ENCODE measurements at places on chromosomes 5 and 9.

GRCh38 chr5:124871303-124871702 is 124.9 kb upstream of the ZNF608 start:
- no peak overlapping the region for H3K4me3 ChIP-seq
- H3K4me1 ChIP-seq: peaks cover 5% of the 10 kb centered on the region
- H3K27ac ChIP-seq: no peak overlapping the region
- H3K36me3 ChIP-seq: no peaks in the 10 kb centered on the region
- DNase-seq: no peak

DNA sequence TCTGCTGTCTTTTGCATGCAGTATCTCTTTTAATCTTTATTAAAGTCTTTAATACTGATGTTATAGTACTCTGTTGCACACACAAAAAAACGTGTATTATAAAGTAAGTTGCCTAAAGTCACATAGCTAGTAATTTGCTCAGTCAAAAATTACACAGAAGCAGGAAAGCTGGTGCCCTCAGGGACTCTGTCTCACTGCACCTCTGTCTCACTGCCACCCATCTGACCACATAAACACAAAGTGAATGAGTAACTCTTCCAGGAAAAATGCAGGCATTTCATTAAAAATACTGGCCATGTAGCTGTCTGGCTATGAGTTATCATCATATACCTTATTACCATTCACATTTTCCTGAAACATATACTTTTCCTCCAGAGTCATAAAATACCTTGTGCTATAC is 591.7 kb downstream of the CSNK1G3 start:
- H3K27ac ChIP-seq: no peak overlapping the region
- no peak overlapping the region for H3K4me3 ChIP-seq
- DNase-seq: no peak

DNA sequence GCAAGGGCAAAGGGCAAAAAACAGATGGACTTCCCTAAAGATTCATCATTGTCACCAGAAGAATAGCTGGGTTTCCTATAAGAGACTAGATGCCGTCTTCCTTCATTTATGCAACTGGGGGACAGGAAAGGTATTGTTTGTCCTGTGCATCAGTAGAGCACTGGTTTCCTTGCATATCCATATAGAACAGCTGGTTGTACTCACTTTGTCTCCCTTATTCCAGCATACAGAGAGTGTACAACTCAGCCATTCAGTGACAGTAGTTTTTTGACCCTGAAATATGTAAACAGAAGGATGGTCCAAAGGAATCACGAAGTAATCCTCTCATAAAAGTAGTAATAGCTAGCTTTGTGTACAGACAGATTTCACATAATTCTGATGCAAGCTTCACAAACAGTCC is 22.5 kb upstream of the MAST4 start:
- peaks cover 38% of the 10 kb centered on the region for H3K27me3 ChIP-seq
- peaks cover 3% of the 10 kb centered on the region for H3K4me1 ChIP-seq
- H3K36me3 ChIP-seq: peaks cover 2% of the 10 kb centered on the region
- H3K27ac ChIP-seq: no peak overlapping the region
- H3K4me3 ChIP-seq: no peak overlapping the region
- no peak for DNase-seq

DNA sequence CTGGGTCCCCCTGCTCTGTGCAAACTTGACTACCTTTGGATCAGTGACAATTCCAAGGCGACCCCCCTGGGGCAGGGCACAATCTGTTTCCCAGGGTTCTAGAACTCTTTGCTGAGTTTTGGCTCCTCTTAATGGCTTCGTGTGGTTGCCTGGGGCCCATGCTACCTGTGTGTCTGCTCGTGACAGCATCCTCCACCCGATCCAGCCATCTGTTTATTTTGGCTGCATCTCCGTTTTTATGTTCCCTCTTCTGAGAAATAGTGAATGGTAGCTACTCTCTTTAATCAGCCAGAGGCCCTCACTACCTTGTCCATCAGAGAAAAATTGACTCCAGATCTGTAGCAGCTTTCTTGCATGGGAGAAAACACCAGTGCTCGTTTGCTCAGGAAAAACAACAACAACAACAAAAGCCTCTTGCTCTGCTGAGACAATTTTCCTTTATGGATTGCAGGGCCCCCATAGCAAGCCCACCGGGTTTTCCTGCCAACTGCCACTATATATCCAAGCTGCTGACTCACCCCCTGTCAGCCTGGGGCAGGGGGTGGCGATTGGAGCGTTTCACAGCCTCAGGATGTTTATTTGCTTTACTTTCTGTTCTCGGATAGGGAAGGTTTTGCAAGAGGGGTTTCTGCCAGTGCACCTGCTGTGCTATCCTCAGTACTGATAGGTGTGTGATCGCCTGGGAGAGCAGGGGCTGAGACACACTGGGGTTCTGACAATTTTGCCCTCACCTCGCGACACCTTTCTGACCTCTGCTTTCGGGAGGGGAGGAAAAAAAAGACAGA is 607.8 kb downstream of the BNC2 start:
- no peaks in the 10 kb centered on the region for H3K36me3 ChIP-seq
- no peaks in the 10 kb centered on the region for H3K4me1 ChIP-seq
- no peak overlapping the region for H3K4me3 ChIP-seq

DNA sequence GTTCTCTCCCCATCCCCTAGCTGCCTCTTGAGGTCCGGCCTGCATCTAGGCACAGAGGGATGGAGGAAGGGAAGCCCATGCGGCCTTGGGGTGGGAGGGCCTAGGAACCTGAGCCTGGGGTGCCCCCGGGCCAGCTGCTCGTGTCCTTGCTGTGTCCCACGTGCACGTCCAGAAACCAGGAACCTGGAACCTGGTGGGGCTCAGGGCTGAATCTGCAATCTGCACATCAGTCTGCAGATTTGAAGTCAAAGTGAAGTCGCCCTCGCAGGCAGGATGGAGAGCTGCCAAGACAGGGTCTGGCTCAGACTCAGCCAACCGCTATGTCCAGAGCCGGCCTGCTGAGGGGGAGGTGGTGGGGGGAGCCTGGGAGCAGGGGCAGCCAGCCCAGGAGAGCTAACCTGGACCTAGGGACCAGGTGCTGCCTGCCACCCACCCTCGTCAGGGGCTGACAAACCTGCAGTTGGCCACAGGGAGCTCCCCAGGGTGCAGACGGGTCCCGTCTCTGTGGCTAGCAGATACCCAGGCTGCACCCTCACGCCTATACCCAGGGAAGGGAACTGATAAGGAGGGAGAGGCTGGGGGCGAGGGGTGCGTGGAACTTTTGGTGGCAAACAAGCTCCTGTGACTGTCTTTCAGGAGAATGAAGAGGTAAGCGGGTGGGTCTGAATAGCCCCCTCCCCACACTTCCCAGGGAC is 103.5 kb upstream of the SIMC1 start:
- no peak overlapping the region for H3K4me3 ChIP-seq
- H3K36me3 ChIP-seq: no peaks in the 10 kb centered on the region
- peaks cover 39% of the 10 kb centered on the region for H3K27me3 ChIP-seq
- peaks cover 10% of the 10 kb centered on the region for H3K4me1 ChIP-seq
- no peak overlapping the region for H3K27ac ChIP-seq

- H3K27me3 ChIP-seq: peaks cover 23% of the 10 kb centered on the region
- peaks cover 16% of the 10 kb centered on the region for H3K36me3 ChIP-seq
- DNase-seq: peak; percentile 19
- peak overlapping the region; percentile 78 for H3K27ac ChIP-seq
- peak overlapping the region; percentile 90 for H3K4me3 ChIP-seq
Measured at GRCh38 chr9:125747765-125748445, 732 bp downstream of the PBX3 start.

GRCh38 chr9:109110329-109111021 is 9.3 kb downstream of the TMEM245 start:
- H3K27ac ChIP-seq: peak overlapping the region; percentile 85
- H3K4me3 ChIP-seq: peak overlapping the region; percentile 51
- H3K4me1 ChIP-seq: peaks cover 74% of the 10 kb centered on the region
- no peak for DNase-seq
- peaks cover 14% of the 10 kb centered on the region for H3K36me3 ChIP-seq

Data from activated T-helper 1 cell treated with anti-CD3 and anti-CD28 coated beads, Interleukin-12 subunit alpha, Interleukin-12 subunit beta, Interleukin-2, Interleukin-4 antibody, amounts not matched to agents 30 ng/mL and 10 ng/mL and 1 ng/mL, durations not matched to agents 14 hours and 24 hours and 36 hours (primary cell).